Esophagus muscularis mucosa (tissue), 4 donors: ENCODE measurements at places on chromosomes 7 and 10. TPM values are rescaled to one million over a fixed set of nuclear protein-coding genes. Genes with fewer than 3 reads are reported as not detected.

DNA sequence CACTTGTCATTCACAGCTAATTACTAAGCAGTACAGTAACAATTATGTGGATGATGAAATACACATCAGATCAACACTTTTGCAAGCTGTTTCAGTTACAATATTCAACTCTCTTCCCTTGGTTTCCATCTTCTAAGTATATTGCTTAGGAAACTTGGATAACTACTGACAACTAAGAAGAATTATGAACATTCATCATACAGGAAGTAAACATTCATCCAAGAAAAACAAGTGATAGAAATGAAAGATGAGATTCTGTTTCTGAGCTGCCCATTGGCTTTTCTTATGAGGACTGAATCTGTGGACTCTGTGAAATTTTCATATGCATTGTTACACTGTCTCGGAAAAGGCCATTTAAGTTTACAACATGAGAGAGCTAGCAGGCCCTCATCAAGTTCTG lies 240.2 kb downstream of the PRKG1 start:
- no peaks in the 10 kb centered on the region for H3K27me3 ChIP-seq
- no peak for DNase-seq
- H3K27ac ChIP-seq = no peak overlapping the region
- no peaks in the 10 kb centered on the region for H3K36me3 ChIP-seq
- peaks cover 13% of the 10 kb centered on the region for H3K4me1 ChIP-seq

DNA sequence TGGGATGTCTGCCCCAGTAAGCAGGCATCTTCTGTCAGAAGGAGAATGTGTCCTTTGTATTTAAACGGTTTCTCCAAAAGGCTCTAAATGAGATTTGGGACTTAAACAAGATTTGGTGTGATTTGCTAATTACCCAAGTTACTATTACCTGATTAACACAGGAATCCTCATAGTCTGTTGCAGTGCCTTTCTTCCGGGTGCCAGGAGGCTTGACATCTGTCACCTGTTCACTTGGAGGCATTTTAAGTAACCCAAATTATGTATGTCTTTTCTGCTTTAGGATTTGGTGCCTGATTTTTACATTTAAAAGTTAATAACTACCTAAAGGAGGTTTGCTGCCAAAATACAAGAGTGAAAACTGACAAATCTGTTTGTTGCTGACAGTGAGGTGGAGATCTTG lies 587.9 kb upstream of the GALNT17 start:
- peaks cover 12% of the 10 kb centered on the region for H3K4me1 ChIP-seq
- H3K36me3 ChIP-seq = no peaks in the 10 kb centered on the region
- H3K27ac ChIP-seq = no peak overlapping the region
- no peak overlapping the region for H3K4me3 ChIP-seq
- DNase-seq = no peak

DNA sequence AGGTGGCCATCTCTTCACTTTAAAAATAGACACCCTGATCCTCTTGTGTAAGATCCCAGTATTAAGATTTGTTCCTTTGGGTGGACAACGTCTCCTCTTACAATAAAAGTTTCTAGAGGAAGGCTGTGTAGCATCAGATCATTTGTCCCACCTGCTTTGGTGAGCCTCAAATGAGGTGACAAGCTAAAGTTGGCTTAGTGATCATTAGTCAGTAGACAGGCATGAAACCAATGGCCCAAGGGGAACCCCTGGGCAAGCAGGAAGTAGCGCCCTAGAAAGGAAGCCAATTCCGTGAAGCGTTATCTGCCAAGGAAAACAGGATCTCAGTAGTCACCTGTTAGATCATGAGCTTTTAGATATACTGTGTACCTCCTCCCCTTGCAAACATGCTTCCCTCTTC lies 66.8 kb downstream of the PCGF5 start:
- no peak for DNase-seq
- no peak overlapping the region for H3K4me3 ChIP-seq
- peaks cover 31% of the 10 kb centered on the region for H3K4me1 ChIP-seq

DNA sequence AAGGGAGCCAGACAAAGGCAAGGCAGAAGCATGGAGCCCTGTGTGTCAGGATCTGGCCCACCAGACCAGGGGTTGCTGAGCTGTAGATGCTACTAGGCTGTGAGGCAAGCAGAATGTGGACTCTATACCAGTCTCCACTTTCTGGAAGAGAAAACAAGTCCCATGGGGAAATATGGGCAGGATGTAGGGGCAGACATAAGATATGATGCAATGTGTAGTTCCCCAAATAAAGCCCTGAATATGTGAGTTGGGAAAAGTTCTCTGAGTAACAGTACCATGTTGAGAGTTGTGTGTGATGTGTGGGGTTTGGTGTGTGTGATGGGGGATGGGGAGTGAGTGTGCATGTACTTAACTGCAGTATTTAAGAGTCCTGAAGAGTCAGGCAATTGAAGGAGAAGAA lies 62.3 kb downstream of the NPSR1 start:
- H3K27ac ChIP-seq = no peak overlapping the region
- no peak overlapping the region for H3K4me3 ChIP-seq
- no peaks in the 10 kb centered on the region for H3K36me3 ChIP-seq
- H3K27me3 ChIP-seq = no peaks in the 10 kb centered on the region
- H3K4me1 ChIP-seq = no peaks in the 10 kb centered on the region

DNA sequence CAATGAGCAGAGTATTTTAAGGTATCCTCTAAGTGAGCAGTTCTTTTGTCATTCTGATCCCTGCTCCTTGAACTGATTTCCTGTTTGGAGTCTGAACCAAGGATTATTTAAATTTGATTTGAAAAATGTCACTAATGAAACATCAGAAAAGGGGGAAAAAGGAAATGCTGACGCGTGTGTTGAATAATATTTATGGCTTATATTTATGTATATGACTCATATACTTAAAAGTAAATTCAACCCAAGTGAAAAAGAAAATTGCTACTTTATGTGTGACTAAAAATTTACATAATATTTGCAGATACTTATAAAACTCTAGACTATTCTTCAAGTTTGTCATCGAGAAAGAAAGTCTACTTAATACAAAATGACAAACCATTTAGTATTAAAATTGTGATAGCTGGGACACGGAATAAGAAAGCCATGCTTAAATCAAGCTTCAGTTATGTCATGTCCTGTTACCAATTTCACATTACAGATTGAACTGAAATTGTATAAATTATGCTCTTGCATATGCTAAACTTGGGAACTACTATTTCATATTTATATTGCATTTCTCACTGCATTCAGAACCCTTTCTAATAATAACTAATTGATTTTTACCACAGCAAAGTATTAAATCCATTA lies 649.9 kb downstream of the MAGI2 start:
- H3K4me3 ChIP-seq = no peak overlapping the region
- DNase-seq = no peak
- H3K27me3 ChIP-seq = no peaks in the 10 kb centered on the region
- H3K36me3 ChIP-seq = no peaks in the 10 kb centered on the region
- no peaks in the 10 kb centered on the region for H3K4me1 ChIP-seq
- no peak overlapping the region for H3K27ac ChIP-seq

The DNAJB6 gene
- total RNA-seq = 103 TPM

The TAS2R4 gene
- 1.2 TPM for total RNA-seq

DNA sequence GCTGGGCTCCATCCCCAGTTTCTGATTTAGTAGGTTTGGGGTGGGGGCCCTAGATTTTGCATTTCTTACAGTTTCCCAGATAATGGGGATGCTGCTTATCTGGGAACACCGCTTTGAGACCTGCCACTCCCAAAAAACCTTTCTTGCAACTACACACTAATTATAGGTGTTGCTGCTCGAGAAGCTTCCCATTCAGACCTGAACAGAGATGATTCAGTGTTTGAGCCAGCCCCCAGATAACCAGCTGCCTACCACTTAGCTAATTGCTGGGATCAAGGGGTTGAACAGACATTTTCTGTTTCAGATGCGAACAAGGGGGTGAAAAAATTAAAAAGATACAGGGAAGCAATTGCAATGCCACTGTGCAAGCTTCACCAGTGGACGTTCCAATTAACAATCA lies 448.5 kb downstream of the KCNMA1 start:
- no peak overlapping the region for H3K4me3 ChIP-seq
- peaks cover 55% of the 10 kb centered on the region for H3K4me1 ChIP-seq
- no peak for DNase-seq
- H3K36me3 ChIP-seq = no peaks in the 10 kb centered on the region
- H3K27me3 ChIP-seq = no peaks in the 10 kb centered on the region

- no peak for DNase-seq
- peaks cover 3% of the 10 kb centered on the region for H3K4me1 ChIP-seq
- H3K27me3 ChIP-seq = no peaks in the 10 kb centered on the region
- H3K27ac ChIP-seq = no peak overlapping the region
Observed at GRCh38 chr7:116455009-116455408, 44.5 kb upstream of the CAV2 start.

DNA sequence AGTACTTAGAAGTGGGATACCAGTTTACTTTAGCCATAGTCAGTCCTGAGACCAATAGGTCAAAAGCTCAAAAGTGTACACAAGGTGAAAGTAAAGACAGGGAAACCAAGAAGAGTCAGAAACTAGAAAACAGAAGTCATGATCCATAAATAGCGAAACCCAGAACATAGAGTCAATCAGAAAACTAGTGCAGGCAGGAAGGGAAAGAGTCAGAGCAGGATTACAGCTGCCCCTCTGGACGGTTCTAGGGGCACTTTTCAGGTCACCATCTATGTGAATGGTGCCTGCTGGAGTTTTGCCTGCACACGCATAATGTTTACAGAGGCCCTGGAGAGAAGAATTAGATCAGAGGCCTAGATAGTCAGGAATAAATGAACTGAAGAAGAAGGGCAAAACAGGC lies 22.4 kb upstream of the DMTF1 start:
- no peaks in the 10 kb centered on the region for H3K36me3 ChIP-seq
- no peaks in the 10 kb centered on the region for H3K4me1 ChIP-seq
- no peak overlapping the region for H3K27ac ChIP-seq
- no peak overlapping the region for H3K4me3 ChIP-seq
- H3K27me3 ChIP-seq = no peaks in the 10 kb centered on the region
- DNase-seq = no peak

GRCh38 chr10:33612116-33612515 lies 277.6 kb upstream of the NRP1 start:
- no peaks in the 10 kb centered on the region for H3K36me3 ChIP-seq
- no peaks in the 10 kb centered on the region for H3K27me3 ChIP-seq
- H3K4me3 ChIP-seq = no peak overlapping the region
- no peak for DNase-seq

DNA sequence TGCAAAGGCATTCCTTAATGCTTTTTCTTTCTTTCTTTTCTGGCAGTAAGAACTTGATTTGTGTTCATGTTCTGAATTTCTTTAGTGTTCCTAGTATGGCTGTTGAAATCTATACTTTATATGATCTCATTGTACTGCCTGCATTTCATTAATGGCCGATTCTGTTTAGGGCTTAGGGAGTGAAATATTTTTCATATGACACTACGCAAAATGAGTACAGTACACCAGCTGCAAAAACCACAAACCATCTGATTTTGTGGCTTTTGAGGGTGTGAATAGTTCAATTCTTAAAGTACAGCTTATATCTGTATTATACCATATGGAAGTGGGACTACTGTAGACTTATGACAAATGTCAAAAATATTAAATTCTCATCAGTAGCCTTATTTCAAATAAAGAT lies 69.1 kb upstream of the FOXP2 start:
- no peaks in the 10 kb centered on the region for H3K27me3 ChIP-seq
- no peak for DNase-seq
- H3K4me3 ChIP-seq = no peak overlapping the region
- H3K27ac ChIP-seq = no peak overlapping the region

GRCh38 chr10:13500201-13500600 lies 28.6 kb downstream of the BEND7 start:
- peaks cover 15% of the 10 kb centered on the region for H3K4me1 ChIP-seq
- no peak overlapping the region for H3K4me3 ChIP-seq
- H3K27ac ChIP-seq = no peak overlapping the region
- no peak for DNase-seq
- H3K27me3 ChIP-seq = no peaks in the 10 kb centered on the region

The PRKG1 gene
- total RNA-seq = 46.1 TPM

- H3K27ac ChIP-seq = no peak overlapping the region
- H3K27me3 ChIP-seq = no peaks in the 10 kb centered on the region
- no peak overlapping the region for H3K4me3 ChIP-seq
- H3K36me3 ChIP-seq = no peaks in the 10 kb centered on the region
Observed at GRCh38 chr7:86749741-86750665, 106.3 kb downstream of the GRM3 start.

The CCL26 gene
- 2.0 TPM for total RNA-seq
